ENCODE measurements at places on chromosomes 11 and 22. TPM values are rescaled to one million over a fixed set of nuclear protein-coding genes. Genes with fewer than 3 reads are reported as not detected.

DNA sequence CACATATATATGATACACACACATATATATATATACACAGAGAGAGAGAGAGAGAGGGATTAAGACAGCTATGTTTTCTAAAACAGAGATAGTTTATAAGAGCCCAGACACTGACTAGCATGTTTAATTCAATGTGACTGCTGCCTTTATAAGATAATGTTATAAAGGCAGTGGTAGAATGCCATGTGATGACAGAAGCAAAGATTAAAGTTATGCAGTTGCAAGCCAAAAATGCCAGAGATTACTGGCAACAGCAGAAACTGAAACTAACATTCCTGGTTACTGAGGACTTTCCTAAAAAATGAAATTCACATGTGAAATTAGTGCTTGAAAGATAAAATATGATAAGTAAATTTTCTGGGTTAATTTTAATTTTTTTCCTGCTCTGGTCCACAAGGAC, 1888.9 kb downstream of the LRRC4C start:
- DNase-seq: no peak

- DNase-seq: peak; percentile 96
Measured at GRCh38 chr11:130897262-130898182, 18.8 kb downstream of the SNX19 start.

DNA sequence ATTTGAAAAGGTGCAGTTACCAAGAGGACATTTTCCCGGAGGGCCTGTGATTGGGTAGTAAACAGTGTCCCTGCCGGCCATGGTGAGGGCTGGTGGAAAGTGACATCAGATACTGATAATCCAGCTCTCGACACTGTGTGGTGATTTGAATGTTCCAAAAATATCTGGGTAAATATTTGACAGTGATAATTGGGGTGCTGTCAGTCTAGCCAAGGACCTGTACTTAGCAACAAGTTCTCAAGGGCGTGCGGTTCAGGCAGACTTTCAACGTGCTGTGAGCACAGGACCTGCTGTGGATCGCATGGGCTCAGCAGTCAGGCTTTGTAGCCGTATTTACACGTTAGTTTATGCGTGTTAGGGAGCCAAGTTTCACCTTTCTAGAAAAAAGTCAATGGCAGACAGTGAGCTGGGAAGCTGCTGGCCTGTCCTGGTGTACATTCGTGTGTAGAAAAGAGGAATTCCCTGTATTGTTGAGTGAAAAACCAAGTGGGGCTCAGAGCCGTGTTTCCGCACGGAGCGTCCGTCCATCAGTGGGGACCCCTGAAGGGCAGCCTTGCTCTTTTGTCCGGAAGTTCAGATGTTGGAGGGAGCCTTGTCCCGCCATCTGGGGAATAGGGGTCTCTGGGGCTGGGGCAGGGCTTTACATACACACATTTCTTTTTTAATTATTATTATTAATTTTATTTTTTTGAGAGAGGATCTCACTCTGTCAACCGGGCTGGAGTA, 11.3 kb downstream of the TRMU start:
- no peak for DNase-seq

DNA sequence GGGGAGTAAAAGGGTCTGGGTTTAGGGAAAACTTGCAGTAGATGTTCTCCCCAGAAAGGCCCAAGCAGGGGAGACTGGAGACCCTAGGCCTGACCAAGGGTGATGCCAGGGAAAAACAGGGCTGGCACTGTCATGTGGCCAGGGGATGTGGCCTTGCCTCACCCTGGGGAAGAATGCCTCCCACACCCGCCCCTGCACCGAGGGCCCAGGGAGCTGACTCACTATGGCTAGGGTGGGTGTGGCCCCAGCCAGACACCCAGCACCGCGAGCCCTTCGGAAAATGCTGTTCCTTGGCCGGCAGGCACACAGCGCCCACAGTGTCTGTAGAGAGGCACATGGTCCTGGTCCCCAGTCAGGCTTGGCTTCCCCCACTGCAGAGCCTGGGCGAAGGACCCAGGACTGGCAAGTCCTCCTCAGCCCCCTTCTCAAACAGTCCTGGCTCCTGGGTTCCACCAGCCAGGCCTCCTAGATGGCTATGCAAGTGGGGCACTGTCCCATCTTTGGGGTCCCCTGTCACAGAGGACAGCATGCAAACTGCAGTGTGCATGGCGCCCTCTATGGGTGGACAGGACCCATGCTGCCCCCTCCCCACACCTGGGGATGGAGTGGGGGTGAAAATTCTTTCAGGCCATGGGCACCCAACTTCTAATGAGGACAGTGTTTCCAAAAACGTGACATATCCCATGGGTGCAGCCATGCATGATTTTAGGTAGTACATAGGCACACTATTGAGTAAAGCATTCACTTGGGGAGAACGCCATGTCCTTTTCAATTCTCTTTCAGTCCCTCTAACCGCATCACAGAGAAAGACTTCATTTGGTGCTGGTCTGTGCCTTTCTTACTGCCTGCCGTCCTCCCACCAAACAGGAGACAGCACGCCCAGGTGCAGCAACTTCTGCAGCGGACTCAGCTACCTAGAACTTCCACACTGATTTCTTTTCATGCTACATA, 15.2 kb downstream of the TMPRSS5 start:
- peak; percentile 92 for DNase-seq

GRCh38 chr22:40024201-40025061, 29.7 kb downstream of the FAM83F start:
- no peak for DNase-seq

DNA sequence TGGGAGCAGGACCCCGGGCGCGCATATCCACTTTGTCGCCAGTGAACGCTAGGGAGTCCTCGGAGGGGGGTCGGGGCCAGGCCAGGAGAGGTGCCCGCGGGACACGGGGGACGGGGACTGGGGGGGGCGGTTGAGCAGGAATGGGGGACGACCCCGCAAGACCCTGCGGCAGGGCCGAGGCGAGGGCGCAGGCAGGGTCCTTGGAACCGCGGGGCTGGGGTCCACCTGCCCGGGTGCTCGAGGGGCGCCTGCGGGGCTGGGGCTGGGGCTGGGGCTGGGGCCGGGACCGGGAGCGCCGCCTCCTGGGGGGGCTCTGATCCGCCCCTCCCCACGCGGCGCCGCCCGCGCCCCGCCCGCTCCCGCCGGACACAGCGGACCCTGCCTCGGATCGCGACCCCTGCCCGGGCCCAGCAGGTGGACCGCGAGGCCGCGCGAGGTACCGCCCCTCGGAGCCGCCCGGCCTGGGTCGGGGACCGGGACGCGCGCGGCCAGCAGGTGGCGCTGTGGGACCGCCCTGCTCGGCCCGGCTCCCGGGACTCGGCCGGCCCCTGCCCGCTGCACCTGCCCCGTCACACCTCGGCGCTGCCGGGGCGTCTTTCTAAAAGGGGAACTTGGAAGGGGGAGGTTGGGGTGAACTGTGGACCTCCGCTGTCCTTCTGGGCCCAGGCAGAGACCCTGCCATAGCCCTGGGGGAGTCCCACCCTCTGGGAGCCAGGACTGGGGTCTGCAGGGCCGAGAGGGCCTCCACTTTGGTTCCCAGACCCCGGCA, 11.0 kb downstream of the CRELD2 start:
- DNase-seq: no peak

DNA sequence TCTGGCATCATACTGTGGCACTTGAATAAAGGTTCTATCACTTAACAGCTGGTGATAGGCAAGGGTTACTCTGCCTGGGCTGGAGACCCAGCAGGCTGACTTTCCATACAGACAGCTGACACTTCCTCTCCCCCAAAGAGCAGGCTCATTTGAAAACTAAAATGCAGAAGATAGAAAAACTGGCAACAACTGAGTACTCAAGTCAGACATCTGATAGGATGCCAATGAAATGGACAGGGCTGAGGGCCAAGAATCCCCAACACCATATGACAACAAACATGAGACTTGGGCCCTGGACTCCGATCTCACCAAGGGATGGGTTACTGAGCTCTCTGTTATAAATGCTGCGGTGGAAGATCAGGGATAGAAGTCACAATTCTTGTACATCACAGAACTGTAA, 237.2 kb downstream of the LRRC4C start:
- DNase-seq: no peak

DNA sequence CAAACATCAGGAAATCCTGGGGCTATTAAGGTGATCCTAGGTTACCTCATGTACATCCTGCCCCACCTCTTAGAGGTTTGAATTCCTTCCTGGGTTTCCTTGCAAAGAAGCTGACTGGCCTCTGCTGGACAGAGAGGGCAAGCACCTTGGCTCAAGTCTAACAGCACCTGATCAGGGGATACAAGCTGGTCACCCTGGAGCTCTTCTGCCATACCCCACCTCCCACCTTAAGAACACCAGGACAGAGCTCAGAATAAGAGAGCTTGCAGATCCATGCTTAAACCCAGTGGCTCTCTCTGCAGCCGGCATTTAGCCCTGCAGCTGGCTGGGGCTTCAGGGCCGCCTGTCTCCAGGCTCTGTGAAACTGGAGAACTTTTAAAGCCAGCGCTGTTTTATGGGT, 386.6 kb upstream of the NARS2 start:
- no peak for DNase-seq

GRCh38 chr22:49515475-49515874, 312.2 kb downstream of the BRD1 start:
- no peak for DNase-seq

GRCh38 chr22:23608583-23608982, 23.5 kb downstream of the DRICH1 start:
- no peak for DNase-seq

- no peak for DNase-seq
Measured at GRCh38 chr11:129237880-129238638, 45.9 kb upstream of the ARHGAP32 start.

- no peak for DNase-seq
Measured at GRCh38 chr11:58958500-58958899, 19.2 kb downstream of the GLYATL1 start.

DNA sequence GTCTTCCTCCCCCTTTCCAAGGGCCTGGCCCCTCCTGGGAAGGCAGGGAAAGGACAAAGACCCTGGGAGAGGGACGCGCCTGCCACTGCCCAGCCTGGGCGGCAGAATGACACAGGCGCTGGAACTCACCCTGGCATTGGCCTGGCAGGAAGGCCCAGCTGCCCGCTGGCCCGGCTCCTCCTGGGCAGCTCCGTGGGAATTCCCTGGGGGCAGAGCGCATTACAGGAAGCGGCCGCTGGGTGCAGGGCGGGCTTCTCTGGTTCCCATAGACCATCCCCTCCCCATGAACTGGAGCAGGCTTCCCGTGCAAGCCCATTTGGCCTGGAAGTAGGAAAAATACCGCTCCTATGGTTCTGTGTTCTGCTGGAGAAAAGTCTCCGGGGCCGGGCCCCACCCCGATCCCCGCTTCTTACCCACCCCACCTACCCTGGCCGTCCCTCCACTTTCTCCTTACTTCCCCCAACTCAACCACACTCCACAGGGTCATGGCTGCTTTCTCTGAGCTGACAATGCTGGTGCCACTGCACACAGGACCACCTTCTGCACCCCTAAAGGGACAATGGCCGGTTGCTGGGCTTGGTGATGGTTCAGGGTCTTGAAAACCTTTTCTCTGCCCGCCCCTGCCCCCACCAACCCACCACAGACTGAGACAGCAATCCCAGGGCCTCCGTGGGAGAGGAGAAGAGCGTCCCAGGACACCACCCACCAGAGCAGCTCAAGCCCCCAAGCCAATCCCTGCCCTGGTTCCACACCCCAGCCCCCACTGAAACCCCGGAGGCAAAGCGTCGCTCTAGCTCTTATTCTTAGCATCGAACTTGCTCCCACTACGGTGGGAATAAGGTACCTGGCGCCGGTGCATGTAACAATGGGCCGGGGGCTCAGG, 58.9 kb downstream of the LINC01488 start:
- no peak for DNase-seq

GRCh38 chr11:6655790-6656583, at the start of gene DCHS1:
Gene DCHS1 (minus strand): TSS chr11:6655809. CDS start chr11:6641613, 14,196 bp downstream.
- no peak for DNase-seq

- no peak for DNase-seq
Measured at GRCh38 chr22:43099095-43099494, 9.9 kb upstream of the TTLL1 start.

DNA sequence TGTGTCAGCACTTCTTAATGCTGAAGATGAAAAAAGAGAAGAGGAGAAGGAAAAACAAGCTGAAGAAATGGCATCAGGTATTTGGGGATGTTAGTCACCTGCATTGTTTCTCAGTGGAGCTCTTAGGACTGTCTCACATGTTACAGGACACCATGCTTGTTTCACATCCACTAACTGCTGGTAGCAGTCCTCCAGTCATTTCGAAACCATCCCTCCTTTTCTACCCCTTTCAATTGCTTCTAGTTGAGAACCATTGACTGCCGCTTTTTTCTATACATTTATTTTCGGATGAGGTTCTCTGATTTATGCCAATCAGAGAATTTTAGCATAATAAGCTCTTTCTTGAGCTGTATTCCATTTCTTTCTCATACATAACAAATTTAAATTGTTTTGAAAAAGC, 21.5 kb downstream of the BIRC2 start:
- no peak for DNase-seq

DNA sequence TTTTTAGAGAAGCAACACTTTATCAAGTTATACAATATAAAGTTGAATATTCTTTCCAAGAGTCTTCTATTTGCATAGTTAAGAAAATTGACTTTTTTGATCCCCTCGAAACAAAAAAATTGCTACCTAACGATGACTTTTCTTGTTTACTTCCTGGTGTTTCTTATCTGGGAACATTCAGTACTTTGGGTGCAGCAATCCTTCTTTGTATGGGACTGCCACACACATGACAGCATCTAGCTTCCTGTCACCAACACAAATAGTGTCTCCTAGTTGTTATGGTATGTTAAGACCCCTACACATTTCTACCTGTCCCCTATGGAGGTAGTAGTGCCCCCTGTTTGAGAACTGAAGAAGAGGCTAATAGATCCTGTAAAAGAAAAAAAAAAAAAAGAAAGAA, 841.7 kb upstream of the FAT3 start:
- DNase-seq: no peak

GRCh38 chr11:17287058-17287457, 10.5 kb downstream of the NUCB2 start:
- DNase-seq: no peak

GRCh38 chr22:49827853-49828598, at the start of gene BRD1:
Gene BRD1 (minus strand): TSS chr22:49827873. CDS start chr22:49824317, 3,556 bp downstream.
- DNase-seq: no peak

Gene SLC7A4
- 0.98 TPM for total RNA-seq

Gene HBB
- total RNA-seq: 591 TPM

Gene CFL1
- 589 TPM for total RNA-seq

Gene USH1C
- not detected for total RNA-seq

Gene APOA5
- total RNA-seq: not detected

Gene GGTLC3
- not detected for total RNA-seq

Gene TH
- total RNA-seq: 21.9 TPM

Gene TMPRSS6
- total RNA-seq: not detected

Gene NUP98
- total RNA-seq: 110 TPM

Gene CRYBB3
- not detected for total RNA-seq

Gene LRRC74B
- not detected for total RNA-seq

Gene PRAME
- total RNA-seq: not detected

Gene FAU
- 1,228 TPM for total RNA-seq

Gene ZNF280B
- 0.25 TPM for total RNA-seq

Gene ZDHHC8
- total RNA-seq: 22.6 TPM

Measured in vagina (tissue), 2 donors.